ENCODE measurements at places on chromosomes 13 and 19. TPM values are rescaled to one million over a fixed set of nuclear protein-coding genes. Genes with fewer than 3 reads are reported as not detected.

DNA sequence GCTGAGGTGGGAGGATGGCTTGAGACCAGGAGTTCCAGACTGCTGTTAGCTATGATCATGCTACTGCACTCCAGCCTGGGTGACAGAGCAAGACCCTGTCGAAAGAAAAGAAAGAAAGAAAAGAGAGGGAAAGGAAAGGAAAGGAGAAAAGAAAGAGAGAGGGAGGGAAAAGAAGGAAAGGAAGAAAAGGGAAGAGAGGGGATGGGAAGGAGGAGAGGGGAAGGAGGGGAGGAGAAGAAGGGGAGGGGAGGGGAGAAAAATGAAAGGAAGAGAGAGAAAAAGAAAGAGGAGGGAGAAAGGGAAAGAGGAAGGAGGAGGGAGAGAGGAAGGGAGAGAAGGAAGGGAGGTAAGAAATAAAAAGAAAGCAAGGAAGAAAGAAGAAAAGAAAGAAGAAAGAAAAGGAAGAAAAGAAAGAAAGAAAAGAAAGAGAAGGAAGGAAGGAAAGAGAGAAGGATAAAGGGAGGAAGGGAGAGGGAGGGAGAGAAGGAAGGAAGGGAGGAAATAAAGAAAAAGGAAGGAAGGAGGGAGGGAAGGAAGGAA lies 44.1 kb downstream of the INSR start:
- DNase-seq: no peak

GRCh38 chr19:17735410-17735809 lies 15.9 kb upstream of the FCHO1 start:
- no peak for DNase-seq

- no peak for DNase-seq
Observed at GRCh38 chr13:33377411-33377810, 91.9 kb upstream of the STARD13 start.

DNA sequence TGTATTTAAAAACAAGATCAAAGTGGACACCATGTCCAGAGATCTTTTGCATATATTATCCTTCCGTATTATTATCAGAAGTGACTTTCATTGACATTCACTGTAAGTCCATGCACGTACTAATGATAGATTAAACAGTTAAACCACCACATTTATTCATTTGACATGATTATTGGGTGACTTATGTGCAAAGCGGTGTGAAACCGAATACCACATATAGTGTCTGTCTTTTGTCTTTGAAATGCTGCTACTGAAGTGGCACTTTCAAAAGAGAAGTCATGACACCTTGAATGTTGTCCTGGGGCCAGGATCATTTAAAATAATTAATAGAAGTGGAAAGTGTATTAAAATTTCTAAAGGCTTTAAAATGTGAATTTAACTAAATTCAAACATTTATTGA lies 100.1 kb downstream of the ERCC5 start:
- DNase-seq: no peak

- DNase-seq: no peak
Observed at GRCh38 chr13:51244637-51245405, 22.6 kb downstream of the FAM124A start.

DNA sequence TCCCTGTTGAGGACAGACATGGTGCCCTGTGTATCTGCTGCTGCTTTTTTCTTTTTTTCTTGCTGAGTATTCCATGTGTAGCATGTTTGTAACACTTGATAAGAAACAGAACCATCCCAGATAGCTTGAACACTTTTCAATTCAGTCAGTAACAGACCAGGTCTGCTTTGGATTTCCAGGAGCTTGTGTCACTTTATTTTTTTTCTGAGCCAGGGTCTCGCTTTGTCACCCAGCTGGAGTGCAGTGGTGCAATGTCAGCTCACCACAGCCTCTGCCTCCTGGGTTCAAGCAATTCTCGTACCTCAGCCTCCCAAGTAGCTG lies 43.7 kb downstream of the BBC3 start:
- no peak for DNase-seq

DNA sequence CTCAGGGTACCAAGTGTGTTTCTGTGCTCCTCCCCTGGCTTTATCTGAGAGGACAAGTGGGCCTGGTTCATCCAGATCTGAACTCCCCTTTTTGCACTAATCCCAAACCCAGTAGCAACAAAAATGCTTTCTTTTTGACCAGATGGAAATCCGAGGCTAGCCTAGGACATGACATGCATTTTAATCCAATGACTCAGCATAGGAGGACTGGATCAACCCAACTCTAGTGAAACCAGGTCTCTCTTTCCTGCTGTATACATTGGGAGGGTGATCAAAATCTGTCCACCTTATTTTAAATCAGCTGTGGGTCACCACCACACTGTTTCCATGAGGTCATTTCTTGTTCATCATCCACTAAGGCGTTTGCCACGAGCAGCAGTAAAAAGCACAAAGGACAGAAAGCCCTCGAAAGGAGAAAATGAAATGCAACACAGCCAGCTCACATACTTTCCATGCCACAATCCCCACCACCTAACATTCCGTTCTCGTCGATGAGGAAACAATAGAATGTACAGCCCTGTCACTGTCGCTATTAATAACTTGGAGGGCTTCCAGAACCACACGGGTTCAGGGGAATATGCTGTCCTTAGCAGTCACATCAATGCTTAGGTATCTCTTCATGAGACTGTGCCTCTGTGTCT lies 543.0 kb downstream of the IRS2 start:
- DNase-seq: no peak

GRCh38 chr13:97875218-97875617 lies 78.3 kb upstream of the IPO5 start:
- DNase-seq: no peak

- no peak for DNase-seq
Observed at GRCh38 chr19:34310494-34310981, 54.5 kb upstream of the GPI start.

DNA sequence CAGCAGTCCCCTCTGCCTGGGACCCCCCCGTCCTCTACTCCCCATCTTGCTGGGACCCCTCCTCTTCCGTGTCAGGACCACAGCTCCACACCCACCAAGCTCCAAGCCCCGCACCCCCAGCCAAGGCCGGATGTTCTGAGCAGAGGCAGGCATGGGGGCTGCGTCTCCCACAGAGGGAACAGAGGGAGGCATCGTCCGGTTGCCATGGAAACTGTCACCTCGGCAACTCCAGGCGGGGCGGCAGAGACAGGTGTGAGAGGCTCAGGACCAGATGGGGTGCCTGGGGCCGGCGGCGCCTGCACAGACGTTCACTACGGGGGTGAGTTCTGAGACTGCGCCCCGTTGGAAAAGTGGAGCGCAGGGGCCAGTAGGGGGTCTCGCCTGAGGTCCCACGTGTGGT lies 5.4 kb downstream of the RNU6-9 start:
- no peak for DNase-seq

The TMEM59L gene
- total RNA-seq: 4.6 TPM

The VAV1 gene
- total RNA-seq: not detected

The PTPRH gene
- 3.9 TPM for total RNA-seq
